ENCODE measurements at places on chromosomes 2 and 18.

DNA sequence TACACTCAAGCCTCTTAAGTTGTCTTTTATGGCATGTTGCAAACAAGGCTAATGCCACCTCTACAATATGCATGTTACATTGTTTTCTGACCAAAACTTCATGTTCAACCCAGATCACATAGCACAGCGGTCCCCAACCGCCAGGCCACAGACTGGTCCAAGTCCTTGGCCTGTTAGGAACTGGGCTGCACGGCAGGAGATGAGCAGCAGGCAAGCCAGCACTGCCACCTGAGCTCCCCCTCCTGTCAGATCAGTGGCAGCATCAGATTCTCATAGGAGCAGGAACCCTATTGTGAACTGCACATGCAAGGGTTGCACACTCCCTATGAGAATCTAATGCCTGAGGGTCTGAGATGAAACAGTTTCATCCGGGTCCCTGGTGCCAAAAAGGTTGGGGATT, 324.8 kb upstream of the CHAC2 start:
- DNase-seq: no peak

- DNase-seq: no peak
These were observed 32.1 kb upstream of the MYO3B start for GRCh38 chr2:170145675-170146432.

DNA sequence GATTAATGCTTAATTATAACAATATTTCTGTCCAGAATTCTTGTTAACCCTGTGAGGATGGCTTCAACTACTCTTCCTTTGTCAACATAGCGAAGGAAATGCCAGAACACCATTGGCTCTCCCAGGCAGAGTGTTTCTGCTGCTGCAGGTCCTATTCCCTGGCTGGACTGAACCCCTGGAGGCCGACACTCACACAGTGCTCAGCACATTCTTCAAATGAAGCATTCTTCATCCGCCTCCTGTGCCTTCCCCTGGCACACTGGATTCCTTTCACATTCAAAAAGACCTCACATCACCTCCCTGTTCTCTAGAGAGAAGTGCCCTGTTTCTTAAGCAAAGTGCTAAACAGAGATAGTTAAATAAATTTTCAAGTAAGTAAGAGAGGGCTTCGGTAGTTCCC, 187.3 kb upstream of the MSH6 start:
- DNase-seq: no peak

GRCh38 chr2:194294156-194294555, 1362.9 kb upstream of the SLC39A10 start:
- DNase-seq: no peak

DNA sequence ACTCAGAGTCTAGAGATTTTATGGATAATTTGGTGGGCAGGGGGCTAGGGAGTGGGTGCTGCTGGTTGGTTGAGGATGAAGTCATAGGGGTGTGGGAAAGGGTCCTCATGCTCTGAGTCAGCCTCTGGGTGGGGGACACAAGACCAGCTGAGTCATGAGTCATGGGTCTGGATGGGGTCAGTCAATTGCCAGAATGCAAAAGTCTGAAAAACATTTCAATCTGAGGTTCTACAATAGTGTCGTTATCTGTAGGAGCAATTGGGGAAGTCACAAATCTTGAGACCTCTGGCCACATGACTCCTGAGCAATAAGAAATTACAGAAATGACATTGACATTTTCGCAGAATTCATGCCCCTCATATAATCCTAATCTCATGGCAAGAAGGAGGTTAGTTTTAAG, 15.1 kb downstream of the NMS start:
- DNase-seq: no peak

DNA sequence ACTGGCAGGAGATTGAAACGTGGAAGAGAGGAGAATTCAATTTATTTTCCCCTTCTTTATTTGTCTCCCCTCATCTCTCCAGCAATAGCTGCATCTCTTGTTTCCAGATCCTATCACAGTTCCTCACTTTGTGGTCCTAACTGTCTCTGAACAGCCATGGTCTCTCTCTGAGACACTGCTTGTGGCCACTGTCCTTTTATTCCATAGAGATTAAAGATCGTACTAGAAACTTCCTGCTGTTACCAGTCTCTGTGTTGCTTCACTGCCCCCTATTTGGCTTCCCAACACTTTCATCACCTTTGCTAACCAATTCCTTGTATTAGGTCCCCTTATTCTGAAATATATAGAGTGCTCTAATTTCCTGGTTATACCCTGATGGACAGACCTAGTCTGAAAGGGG, 48.9 kb upstream of the CAVIN2 start:
- DNase-seq: no peak

DNA sequence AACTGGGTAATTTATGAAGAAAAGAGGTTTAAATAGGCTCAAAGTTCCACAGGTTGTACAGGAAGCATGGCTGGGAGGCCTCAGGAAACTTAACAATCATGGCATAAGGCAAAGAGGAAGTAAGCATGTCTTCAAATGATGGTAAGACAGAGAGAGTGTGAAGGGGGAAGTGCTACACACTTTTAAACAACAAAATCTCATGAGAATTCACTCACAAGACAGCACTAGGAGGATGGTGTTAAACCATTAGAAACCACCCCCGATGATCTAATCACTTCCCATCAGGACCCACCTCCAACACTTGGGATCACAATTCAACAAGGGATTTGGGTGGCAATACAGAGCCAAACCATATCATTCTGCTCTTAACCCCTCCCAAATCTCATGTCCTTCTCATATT, 34.9 kb downstream of the CFAP210 start:
- DNase-seq: no peak

DNA sequence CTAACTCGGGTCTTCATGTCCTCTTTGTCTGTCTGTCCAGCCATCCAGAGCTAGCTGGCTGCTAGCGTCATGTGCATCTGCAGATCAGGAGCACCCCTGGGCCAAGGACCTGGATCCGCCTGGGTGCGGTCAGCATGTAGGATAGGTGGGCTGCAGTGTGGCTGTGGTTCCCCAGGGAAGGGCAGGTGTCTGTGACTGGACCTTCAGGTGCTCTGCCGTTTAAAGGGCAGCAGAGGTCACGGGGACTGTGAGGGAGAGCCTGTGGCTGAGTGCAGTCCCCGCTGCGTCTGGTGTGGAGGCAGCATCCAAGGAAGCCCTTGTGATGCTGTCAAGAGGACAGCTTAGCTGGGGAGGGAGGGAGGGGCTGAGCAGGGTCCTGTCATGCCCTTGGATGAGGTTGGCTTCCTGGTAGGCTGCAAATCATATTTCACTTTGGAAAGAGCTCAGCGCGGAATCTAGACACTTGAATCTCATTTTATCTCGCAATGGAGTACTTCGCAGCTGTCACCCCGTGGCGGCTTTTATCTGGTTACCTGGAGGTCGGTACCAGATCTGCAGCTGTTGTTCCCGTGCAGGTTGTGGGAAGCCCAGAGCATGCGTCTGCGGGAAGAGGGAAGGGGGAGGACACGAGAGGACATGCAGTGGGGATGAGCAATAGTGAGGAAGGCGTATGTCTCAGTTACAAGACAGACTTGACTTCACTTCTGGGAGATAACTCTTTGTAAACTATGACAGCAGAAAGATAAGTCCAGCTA, 5.9 kb upstream of the RALB start:
- DNase-seq: no peak

GRCh38 chr2:27804146-27804545, 32.6 kb downstream of the MRPL33 start:
- DNase-seq: no peak

GRCh38 chr18:58095222-58095621, 51.2 kb downstream of the NEDD4L start:
- no peak for DNase-seq

- no peak for DNase-seq
These were observed 137.4 kb downstream of the ACOXL start for GRCh38 chr2:110869472-110870446.

DNA sequence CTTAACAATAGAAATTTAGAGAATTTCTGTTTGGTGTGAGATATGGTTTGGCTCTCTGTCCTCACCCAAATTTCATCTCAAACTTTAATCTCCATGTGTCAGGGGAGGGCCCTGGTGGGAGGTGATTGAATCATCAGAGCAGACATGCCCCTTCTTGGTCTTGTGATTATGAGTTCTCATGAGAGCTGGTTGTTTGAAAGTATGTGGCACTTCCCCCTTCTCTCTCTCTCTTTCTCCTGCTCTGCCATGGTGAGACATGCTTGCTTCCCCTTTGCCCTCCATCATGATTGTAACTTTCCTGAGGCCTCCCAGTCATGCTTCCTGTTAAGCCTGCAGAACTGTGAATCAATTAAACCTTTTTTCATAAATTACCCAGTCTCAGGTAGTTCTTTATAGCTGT, 524.7 kb upstream of the ACVR2A start:
- no peak for DNase-seq

DNA sequence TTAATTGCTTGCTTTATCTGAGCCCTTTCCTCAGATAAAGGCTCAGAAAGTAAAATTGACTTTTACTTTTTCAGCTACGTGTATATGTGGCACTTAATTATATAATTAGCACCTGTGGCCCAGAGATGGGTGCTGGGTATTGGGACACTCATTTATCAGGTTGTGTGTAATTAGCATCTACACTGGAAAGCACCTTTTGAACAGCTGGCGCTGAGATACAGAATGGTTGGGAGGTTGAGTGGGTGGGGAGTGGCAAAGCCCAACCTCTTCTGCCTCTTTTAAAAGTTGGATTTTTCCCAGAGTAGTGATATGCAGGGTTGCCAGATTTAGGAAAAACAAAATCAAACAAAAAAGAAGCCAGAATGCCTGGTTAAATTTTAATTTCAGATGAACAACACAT, 23.9 kb downstream of the SPTBN1 start:
- DNase-seq: no peak

GRCh38 chr2:3771576-3771975, 68.2 kb downstream of the DCDC2C start:
- DNase-seq: no peak

DNA sequence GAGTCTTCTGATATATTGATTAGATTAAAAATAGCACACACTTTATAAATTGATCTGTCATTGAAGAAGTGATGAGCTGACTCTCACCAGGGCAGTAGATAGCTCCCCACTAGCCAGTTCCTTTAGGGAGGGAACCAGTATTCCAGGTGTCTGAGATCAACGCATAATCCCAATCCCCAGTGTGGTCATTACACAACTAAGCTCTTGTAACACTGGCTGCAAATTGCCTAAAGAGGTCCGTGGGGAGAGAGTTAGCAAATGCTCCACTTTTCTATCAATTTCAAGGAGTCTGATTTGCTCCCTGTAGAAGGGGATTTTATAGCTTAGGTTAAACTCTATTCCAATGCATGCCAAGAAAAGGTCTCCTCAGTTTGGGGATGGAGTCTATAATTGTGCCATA, 7.7 kb downstream of the SLC14A1 start:
- DNase-seq: no peak

DNA sequence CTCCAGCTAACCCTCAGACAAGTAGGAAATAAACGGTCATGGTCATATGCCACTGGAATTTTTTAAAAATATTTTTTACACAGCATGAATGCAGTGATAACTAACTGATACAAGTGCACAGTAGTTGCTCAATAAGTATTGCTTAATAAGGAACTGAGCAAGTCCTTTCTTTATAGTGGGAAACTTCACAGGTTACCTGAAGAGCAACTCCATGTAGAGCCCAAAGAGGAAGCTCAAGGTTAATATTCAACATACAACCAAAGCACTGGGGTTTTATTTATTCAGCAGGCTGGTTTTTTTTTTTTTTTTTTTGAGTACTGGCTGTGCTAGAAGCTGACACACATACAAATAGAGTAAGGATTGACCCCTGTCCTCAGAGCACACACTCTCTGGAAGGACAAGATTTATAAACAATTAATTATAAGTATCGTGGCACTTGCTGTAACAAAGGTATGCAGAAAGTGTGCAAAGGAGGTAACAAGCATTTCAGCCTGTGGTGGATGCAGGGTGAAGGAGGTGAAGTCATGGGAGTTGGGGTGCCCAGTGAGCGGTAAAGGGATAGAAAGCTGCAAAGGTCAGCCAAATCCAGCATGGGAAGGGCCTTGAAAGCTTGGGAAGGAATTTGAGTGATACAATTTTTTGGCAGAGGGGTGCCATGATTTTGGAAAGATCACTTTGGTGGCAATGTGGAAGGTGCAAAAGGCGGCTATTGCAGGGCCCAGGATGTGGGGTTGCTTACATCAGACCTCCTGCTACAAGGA, 52.7 kb downstream of the ATOH8 start:
- no peak for DNase-seq

DNA sequence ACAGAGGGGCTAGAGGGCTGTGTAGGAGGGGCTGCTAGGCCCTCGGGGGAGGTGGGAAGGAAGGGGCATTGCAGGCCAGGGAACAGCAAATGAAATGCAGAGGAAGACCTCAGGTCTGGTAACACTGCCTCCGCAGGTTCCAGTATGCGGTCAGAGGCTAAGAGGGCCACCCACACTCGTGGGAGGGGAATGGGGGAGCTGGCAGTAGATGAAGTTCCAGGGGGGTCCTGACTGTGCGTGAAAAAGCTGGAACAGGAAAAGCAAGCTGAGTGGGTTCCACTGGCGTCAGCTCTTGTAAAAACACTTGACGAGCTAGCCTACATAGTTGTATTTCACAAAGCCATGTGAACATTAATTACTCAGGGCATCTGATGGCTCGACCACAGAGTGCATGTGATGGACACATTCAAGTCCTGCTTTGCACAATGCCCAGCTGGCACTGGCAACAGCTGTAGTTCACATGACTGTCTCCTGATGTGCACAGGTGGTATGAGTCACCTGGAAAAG, 29.0 kb upstream of the PTPN4 start:
- no peak for DNase-seq

GRCh38 chr2:236976266-236977062, 109.2 kb upstream of the COPS8 start:
- DNase-seq: no peak

GRCh38 chr2:142544173-142544572, 333.3 kb upstream of the KYNU start:
- no peak for DNase-seq

DNA sequence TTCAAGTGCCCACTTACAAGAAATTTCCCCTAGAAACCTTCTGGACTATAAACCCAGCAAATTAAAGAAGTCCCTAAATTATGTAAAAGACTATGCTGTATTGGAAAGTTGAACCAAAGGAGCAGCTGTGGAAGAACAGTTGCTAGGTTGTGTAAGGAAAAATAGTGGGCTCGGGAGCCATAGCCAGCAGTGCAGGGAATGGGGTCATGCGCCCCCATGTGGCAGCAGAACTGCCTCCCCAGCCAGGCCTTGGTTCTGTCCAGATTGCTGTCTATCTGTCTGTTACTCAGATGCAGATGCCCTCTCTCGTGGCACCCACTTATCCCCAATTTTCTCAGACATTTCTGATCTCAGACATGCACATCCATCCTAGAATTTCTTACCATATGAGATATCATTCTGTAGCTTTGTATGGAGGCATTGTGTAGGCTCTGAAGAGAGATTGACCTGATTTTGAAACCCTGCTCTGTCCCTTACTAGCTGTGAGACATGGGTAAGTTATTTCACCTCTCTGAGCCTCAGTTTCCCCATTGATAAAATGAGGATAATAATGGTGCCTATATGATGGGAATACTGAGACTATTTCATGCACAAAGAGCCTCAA, 258.3 kb downstream of the SS18 start:
- DNase-seq: no peak

DNA sequence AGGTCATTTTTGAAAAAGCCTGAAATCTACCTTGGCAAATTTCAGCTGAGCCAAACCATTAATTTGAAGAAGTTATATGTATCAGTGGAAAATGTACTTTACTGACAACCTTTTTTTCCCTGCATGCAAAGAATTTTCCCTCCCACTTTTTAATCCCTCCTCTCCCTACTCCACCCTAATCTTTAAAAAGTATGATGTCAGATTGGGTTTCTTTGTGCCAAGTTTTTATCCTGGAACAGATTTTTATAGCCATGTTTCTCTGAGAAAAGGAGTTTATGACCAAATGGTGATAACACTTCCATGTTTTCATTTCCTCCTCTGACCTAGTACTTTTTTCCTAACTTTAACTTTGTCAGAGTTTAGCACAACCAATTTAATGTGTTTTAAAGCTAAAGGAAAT, 250.3 kb upstream of the FOSL2 start:
- DNase-seq: no peak
